Mucosa of gallbladder (tissue), 1 donor: ENCODE measurements at places on chromosomes 1 and 21. TPM values are rescaled to one million over a fixed set of nuclear protein-coding genes. Genes with fewer than 3 reads are reported as not detected.

IFFO2 gene
- total RNA-seq, result 12.2 TPM

INKA2 gene
- total RNA-seq, result 4.9 TPM

CHRNB2 gene
- 0.17 TPM for total RNA-seq

PODN gene
- total RNA-seq, result 250 TPM

NTRK1 gene
- total RNA-seq, result 3.3 TPM

NBPF4 gene
- not detected for total RNA-seq

KRTAP12-4 gene
- not detected for total RNA-seq

TLR5 gene
- total RNA-seq, result 15.5 TPM

CYP4Z1 gene
- total RNA-seq, result not detected

PPFIA4 gene
- 7.0 TPM for total RNA-seq

RUNX1 gene
- total RNA-seq, result 35.1 TPM

RPS8 gene
- total RNA-seq, result 1,176 TPM

OR2L5 gene
- not detected for total RNA-seq

CD101 gene
- total RNA-seq, result 2.8 TPM

SYT11 gene
- 23.4 TPM for total RNA-seq

GRCh38 chr1:169964206-169964605 is 70.5 kb upstream of the SCYL3 start:
- DNase-seq, result no peak

DNA sequence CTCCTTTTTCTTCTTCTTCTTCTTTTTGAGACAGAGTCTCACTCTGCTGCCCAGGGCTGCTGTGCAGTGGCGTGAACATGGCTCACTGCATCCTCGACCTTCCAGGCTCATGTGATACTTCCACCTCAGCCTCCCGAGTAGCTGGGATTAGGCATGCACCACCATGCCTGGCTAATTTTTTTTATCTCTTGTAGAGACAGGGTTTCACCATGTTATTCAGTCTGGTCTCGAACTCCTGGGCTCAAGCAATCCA is 13.0 kb upstream of the PADI1 start:
- DNase-seq, result no peak

DNA sequence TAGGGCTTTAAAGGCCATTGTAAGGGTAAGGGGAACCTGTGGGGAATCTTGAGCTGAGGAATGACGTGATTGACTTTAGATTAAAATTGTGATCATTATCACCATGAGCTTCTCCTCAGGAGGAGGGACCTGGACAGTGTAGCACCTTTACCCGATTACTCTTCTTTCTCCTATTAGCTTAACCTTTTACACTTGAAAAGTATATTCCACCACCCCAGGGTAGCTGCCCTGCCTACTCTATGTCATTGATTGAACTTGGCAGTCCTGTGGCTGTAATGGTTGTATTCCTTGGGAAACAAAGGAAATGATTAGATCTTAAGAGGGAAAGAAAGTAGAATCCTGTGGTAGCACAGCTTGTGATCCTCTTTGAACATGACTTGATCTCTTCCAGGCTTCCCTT is 47.7 kb downstream of the CACHD1 start:
- DNase-seq, result no peak

GRCh38 chr1:27650171-27650538 is 15.2 kb upstream of the FGR start:
- DNase-seq, result no peak

DNA sequence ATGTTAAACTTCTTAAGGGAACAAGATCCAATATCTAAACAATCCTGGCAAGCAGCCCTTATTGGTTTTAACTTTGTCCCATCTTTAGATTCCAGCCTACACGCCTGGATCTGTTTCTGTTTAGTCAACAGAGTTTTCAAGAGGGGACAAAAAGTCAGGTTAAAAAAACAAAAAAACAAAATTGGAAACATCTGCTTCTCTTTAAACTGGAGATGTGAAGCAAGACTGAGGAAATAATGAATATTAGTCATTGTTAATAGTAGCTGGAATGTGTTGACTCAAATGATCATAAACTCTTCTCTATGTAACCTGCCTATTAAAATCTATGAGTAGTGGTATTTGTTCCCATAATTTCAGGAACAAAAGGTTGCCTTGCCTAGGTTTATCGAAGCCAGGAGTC is 55.0 kb downstream of the NID1 start:
- no peak for DNase-seq

GRCh38 chr1:19757641-19758040 is 42.1 kb downstream of the TMCO4 start:
- no peak for DNase-seq

- DNase-seq, result no peak
These were observed 44.7 kb downstream of the YARS1 start for GRCh38 chr1:32772281-32773017.

- peak; percentile 26 for DNase-seq
These were observed 86.3 kb downstream of the VWA5B1 start for GRCh38 chr1:20376880-20377494.

DNA sequence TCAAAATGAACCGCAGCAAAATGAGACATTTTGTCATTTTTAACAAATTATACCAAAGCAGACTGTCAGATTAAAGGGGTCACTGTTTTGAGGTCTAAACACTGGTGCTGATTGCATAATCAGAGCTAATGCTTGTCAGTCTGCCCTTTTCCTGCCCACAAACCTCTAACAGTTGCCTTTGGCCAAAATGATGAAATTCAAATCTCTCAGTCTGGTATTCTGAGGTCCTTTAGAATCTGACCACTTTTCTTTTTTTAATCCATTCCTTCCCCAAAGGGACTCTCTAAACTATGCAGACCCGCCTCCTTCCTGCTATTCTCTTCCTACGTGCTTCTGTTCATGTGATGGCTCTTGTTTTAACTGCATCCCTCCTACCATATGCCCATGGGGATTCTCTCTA is 145.2 kb upstream of the SPATA6 start:
- DNase-seq, result no peak

DNA sequence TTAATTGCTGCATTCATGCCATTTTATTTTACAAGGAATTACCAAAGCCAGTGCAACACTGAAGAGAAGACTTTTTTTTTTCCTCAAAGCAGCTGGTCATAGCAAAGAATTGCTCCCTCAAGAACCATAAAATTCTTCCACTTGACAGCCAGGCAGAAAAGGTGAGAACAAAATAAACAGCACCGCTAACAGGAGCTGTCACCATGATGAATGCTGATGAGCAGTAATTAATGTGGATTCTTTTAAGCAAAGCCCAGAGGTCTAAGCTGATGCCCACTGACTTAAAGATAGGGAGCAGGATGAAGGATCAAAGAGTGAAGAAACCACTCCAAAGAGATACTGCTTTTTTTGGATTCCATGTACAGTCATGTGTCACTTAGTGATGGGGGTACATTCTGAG is 428.4 kb downstream of the BRINP3 start:
- DNase-seq, result no peak

GRCh38 chr1:22812092-22812880 is 101.6 kb downstream of the EPHB2 start:
- no peak for DNase-seq

GRCh38 chr21:30408782-30409494 is 13.1 kb downstream of the KRTAP13-1 start:
- no peak for DNase-seq

- DNase-seq, result no peak
These were observed 91.6 kb upstream of the TTC39A start for GRCh38 chr1:51421964-51422363.

DNA sequence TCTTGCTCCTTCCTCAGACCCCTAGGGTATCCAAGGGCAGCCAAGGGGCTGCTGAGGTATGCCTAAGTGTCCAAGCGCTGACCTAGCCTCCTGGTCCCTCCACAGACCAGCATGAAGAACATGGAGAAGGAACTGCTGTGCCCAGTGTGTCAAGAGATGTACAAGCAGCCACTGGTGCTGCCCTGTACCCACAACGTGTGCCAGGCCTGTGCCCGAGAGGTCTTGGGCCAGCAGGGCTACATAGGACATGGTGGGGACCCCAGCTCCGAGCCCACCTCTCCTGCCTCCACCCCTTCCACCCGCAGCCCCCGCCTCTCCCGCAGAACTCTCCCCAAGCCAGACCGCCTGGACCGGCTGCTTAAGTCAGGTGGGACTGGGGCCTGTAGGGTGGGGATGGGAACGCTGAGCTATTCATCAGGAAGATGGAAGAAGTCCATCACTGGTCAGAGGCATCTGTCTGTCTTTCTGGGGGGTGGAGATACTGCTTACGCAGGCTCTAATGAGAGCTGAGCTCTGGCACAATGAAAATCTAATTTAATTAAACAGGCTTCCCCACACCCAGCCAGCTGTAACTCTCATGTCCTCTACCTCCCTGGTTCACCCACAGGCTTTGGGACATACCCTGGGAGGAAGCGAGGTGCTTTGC is 1.8 kb downstream of the TRIM46 start:
- DNase-seq, result no peak

GRCh38 chr1:59415881-59416280 is 119.0 kb downstream of the FGGY start:
- DNase-seq, result no peak

DNA sequence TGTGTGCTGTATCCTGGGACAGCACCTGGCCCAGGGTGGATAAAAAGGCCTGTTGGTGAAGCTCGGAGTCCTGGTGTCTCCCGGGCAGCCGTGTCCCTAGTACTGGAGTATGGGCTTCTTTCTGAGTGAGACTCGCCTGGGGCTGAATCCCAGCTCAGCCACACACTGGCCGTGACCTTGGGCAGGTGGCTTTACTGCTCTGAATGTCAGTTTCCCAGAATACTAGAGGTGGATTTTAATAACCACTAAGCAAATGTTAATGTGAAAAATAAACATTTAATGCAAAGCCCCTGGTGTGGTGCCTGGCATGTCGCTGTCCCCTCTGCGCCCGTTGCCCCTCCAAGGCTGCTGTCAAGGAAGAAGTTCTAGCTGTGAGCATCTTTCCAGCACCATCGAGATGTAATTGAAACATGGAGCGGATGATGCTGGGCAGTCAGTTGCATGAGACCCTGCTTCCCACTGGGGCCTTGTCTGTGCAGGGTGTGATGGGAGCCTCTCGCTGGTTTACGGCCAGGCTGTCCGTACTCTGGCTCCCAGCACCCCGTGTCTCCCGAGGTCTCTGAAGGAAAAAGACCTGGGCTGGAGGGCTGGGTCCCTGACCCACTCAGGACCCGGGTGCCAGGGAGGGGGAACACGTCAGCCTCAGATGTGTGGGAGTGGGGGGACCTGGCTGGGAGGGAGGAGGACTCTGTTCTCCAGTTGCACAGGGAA is 527.8 kb downstream of the MATN1 start:
- DNase-seq, result no peak

DNA sequence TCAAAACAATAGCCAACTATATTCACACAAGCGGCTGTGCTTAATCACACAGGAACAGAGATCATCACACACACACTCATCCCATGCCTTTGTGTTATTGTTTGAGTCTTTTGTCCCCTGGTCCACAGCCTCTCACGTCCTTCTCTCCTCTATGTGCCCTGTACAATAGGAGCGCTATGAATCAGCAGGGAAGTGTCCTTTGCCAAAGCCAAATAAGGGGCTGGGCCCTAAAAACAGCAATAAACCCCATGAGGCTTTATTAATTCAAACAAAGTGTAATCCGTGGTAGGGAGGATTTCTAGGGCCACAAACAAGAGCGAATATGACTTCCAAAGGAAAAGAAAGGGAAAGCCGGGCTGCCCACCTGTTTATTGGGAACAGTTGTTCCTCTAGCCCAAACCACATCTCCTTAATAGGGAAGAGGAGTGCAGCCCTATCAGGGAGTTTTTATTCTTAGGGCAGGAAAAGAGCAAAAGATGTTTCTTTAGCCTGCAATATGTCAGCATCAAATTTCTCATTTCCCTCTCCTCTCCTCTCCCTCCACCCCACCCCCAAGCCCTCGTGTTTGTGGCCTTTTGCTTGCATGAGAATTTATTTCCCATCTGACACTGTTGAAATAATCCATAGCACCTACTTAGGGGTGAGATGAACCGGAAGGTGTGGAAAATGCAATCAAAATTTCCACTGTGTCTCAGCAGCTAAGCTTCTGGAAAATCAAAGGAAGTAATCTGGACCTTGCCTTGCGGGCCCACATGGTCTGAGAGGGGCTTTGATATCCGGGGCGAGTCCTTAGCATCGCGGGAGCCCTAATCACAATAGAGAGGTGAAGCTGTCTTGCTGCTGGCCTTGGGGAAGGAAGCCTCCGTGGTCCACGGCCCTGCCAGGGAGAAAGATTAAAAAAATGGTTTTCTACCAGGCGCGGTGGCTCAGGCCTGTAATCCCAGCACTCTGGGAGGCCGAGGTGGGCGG is 45.3 kb upstream of the ITPKB start:
- DNase-seq, result no peak
